HepG2 (cell line): ENCODE measurements at places on chromosomes 16 and 17.

DNA sequence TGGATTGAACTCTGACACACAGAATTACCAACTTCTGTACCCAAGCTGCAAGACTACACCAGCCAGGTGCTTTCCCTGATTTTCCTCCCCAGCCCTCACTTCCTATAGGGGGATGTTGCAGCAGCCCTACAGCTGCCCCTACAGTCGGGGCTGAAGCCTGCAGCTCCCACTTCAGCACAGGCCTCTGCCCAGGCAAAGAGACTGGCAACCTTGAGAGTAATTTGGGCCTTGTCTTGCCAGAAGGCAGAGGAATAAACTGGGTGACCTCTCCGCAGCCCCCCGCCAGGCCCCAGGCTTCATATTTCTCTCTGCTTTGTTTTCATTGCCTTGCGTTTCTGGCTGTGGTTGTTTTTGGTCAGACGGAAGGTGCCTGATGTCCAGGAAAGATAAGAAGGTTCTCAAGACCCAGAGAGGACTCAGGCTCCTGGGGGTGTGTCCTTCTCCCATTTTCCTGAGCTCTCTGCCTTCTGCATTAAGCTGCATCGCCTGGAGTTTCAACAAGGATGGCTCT lies 32.0 kb downstream of the SLC6A4 start:
- H3K27me3 ChIP-seq = no peaks in the 10 kb centered on the region
- no peak overlapping the region for H3K27ac ChIP-seq
- H3K4me3 ChIP-seq = no peak overlapping the region

DNA sequence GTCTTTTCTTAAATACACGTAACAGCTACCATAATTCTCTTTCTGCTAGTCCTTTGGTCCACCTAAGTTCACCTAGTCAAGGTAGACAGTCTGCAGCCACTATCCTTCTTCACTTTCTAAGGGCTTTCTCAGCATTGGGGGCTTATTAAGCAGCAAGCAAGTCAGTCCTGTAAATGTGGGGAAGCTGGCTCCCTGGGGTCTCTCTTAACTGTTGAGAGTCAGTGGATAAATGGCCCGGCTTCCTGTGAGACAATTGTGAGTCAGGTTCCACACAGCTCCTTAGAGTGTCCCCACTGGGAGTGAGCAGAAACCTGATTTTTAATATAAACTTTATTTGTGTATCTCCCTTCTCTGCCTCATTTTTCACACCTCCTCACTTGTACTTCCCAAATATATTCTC lies 132.1 kb downstream of the CDH13 start:
- no peak overlapping the region for H3K27ac ChIP-seq
- H3K4me1 ChIP-seq = no peaks in the 10 kb centered on the region
- H3K4me3 ChIP-seq = no peak overlapping the region
- no peaks in the 10 kb centered on the region for H3K36me3 ChIP-seq

DNA sequence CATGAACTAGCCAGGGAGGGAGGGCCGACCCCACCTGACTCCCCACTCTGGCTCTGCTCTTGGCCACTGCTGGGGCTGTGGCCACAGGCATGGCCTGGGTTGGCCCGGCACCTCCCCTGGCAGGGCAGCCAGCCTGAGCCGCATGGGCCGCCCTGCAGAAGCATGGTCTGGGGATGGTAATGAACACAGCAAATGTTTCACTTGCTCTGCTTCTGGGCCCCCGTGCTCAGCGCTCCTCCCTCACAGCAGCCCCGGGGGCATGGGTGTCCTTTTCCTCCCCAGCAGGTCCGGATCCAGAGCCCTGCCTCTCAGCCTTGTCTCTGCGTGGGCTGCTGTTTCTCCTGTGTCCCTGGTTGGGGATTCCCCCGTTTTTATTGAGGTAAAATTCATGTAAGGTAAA lies 30.9 kb upstream of the KCNJ12 start:
- H3K36me3 ChIP-seq = no peaks in the 10 kb centered on the region
- no peak for DNase-seq
- no peak overlapping the region for H3K27ac ChIP-seq
- H3K27me3 ChIP-seq = no peaks in the 10 kb centered on the region
- H3K4me3 ChIP-seq = no peak overlapping the region

DNA sequence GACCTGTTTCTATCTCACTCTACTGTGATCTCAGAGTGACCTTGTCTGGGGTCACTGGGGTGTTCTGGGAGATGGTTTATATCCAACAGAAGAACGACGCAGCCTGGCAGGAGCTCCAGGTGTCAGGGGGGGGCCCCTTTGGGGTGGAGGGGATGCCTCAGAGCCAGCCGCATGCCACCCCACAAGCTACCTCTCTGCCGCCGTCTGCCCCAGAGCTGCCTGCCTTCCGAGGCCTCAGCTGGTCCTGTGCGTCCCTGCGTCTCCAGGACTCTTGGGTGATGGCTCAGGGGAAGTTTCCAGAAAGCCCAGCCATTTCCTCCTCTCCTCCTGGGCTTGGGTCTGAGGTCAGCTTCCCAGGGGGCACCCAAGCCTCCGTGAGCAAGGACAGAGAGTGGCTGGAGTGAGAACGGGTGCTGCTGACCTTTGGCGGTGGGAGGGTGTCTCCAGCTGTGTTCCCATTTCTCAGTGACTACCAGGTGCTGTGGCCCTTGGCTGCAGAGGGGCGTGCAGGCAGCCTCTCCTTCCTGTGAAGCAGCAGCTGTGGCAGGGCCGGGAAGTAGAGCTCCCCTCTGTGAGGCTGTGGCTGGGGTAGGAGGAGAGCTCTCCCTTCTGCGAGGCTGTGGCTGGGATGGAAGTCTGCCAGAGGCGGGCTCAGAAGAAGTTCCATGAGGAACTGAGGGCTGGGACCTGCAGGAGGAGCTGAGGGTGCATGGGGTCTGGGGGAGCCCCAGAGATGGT lies 19.8 kb downstream of the JPH3 start:
- no peak overlapping the region for H3K27ac ChIP-seq
- H3K4me3 ChIP-seq = no peak overlapping the region
- H3K27me3 ChIP-seq = peaks cover 31% of the 10 kb centered on the region
- no peaks in the 10 kb centered on the region for H3K4me1 ChIP-seq
